ENCODE measurements at places on chromosomes 13 and 19.

DNA sequence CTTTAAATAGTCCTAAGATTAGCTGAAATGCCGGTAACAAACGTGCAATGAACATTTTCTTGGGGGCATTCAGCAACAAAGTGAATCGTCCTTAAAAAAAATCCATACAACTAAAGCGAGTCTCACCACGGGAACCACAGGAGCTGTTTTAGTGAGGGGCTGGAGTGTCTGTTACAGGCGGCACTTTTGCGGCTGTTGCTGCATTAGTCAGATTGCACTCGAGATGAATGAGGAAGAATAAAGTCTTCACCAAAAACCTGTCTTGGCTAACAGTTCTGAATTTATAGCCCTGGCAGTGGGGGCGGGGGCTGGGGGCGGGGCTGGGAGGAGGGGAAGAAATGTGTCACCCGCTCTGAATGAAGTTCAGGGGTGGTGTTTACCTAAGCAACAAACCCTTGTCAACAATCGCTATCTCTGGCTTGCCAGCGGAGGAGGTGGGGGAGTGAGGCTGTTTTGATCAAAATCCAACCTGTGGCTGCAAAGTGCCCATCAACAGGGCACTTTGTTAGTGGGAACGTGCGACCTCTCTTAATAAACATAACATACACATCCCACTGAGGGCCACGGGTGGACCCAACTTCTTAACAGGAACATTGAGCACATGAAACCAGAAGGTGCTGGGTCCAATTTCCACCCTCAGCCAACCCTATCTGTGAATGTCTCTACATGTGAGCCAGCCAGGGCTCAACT lies 44.5 kb downstream of the RFX2 start:
- peak; percentile 38 for DNase-seq

DNA sequence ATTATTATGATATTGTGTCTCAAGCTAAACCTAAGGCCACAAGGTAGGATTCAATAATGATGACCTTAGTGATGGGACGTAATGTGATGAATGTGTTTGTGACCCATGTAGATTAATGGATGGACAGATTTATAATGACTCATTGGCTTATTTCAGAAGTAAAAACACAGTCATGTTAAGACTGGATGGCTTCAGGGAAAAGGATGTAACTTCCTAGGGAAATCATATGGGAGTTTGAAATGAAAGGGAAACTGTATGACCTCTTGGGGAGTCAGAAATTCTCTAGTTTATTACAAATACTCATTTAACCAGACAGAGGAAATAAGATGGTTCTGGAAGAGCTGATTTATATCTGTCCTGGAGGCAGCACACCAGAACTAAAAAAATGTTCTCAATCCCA lies 2.9 kb downstream of the EDNRB start:
- DNase-seq: no peak

GRCh38 chr13:20669162-20669561 lies 34.3 kb upstream of the IL17D start:
- DNase-seq: no peak

- no peak for DNase-seq
These were observed 35.1 kb downstream of the ZNF433 start for GRCh38 chr19:12000152-12000981.

- DNase-seq: peak; percentile 43
These were observed 629 bp downstream of the IZUMO4 start for GRCh38 chr19:2097203-2097885.

- no peak for DNase-seq
These were observed 985.4 kb downstream of the DIAPH3 start for GRCh38 chr13:59178344-59178743.

DNA sequence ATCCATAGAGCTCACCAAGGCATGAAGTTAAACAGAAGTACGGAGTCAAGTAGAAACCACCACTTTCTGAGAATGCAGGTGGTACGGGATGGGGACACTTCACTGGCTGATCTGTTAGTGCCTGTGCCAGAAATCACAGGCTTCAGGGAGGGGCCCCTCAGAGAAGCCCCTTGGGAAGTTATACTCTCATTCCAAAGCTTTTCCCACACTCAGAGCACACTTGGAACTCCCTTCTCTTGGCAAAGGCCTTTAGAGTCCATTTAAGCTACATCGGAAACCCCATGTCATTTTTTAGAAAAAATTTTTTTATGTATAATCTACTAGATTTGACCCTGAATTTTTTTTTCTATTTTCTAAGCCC lies 80.7 kb upstream of the WASF3 start:
- no peak for DNase-seq

DNA sequence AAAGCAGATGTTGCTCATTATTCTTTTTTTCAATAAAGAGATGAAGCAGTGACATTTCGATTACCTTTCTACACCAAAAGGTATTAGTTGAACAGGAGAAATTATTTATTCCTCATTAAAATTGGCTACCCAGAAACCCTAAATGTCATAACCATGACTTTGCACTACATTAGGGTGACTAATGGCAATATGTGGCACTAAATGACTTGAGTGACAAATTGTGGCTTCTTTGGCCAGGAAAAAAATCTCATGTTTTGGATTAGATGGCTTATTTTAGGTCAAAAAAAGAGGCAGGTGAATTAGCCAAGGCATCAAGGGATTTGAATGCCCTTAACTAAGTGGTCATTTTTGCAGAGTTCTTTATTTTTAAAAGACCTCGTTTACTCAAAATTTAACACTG lies 353.9 kb downstream of the NDFIP2 start:
- DNase-seq: no peak

DNA sequence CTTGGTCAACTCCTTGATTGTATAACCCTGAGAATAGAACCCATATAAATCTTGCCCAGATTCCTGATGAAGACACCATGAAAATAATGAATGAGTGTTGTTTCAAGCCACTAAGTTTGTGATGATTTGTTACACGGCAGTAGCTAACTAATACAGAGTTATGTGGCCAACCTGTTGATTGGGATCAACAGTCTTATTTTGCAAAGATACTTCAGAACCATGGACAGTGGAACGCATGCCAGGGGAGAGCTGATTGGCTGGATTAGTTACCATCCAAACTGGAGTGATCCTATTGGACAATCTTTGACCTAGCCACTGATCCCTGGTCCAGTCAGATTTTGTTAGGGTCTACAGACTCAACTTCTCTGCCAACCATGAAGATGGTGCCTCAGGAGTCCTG lies 26.6 kb downstream of the CD70 start:
- no peak for DNase-seq

- no peak for DNase-seq
These were observed 550.8 kb upstream of the SLITRK1 start for GRCh38 chr13:84433024-84433423.

DNA sequence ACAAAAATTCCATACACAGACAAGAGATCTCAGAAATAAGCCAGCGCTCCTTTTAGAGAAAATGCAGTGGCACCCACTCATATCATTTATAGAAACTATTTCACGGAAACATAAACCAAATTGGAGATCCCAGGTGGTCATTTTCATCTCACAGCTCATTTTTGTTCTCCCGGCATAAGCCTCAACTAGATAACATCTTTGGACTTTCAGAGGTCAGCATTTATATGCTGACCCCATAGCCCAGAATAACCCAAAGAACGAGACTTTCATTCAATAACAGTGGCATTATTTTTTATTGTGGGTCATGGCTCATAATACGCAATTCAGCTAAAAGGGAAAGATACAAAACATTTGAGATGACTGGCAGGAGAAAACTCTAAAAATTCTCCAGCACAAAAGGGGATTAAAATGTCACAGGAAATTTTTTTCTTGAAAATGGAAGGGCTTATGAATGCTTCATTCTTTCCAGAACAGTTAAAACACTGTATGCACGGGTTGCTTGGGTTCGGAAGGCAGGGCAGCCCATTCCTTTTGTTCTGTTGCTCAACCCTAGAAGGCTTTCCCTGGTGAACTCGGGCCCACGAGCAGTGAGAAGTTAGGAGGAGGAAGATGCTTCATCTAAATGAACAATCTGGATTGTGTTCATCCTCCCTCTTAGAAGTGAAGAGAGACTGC lies 24.0 kb downstream of the STARD13 start:
- DNase-seq: no peak
